ENCODE measurements at places on chromosomes 3 and 15.

DNA sequence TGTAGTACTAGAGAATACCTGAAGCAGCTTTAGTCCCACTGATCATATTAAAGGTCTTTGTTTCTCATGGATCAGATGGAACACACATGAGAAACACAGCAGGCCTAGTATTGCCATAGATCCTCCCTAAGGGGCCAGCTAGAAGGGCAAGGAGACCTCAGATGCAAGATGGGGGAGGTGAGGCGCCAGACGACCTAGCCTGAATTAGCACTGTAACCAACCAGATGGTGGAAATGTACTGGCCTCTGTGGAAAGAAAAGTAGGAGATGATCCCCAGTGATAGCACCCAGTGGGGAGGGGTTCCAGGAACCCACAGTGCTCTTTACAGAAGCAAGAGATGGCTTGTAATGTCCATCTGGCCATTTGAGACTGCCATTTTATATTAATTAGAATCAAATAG lies 138.2 kb upstream of the ZNF385D start:
- no peak for DNase-seq

- DNase-seq, result no peak
Observed at GRCh38 chr3:12409684-12410596, 74.3 kb upstream of the TSEN2 start.

DNA sequence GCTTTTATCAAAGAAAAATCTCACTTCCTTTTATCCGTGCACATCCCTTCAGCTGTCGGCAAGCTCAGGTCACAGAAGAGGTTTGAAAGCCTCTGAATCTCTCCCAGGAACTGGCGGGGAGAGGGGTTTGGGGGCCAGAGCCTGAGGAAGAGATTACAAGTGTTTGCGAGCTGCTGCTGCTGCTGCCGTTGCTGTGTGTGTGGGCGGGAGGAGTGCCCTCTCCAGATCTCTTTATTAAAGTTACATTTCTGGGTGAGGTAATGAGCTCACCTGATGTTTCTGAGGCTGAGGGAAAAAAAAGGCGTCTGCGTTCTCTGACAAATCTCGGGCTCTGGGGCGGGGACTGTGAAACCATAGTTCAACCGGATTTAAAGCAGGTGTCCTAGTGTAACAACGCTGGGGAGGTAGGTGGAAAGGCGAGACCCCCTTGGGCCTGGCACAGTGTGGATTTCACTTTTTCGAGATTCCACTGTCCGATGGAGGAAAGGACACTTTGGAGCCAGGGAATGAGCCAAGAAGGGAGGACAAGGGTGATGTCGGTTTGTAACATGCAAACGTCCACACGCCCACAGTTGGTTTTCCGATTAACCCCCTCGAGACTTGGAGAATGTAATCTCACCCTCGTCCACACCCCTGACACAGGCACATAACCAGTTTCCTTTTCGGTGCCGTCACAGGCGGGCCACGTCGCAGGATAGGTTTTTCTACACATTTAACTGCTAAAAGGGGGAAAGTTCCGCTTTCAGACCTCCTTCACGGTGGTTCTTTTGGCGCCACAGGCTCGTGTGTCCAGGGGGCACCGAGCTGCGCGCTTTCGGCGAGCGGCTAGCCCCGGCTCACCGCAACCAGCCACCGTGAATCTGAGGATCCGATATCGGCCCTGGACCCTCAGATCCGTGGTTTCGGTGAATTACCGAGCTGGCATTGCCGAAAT lies 2.1 kb downstream of the ALCAM start:
- DNase-seq, result no peak

DNA sequence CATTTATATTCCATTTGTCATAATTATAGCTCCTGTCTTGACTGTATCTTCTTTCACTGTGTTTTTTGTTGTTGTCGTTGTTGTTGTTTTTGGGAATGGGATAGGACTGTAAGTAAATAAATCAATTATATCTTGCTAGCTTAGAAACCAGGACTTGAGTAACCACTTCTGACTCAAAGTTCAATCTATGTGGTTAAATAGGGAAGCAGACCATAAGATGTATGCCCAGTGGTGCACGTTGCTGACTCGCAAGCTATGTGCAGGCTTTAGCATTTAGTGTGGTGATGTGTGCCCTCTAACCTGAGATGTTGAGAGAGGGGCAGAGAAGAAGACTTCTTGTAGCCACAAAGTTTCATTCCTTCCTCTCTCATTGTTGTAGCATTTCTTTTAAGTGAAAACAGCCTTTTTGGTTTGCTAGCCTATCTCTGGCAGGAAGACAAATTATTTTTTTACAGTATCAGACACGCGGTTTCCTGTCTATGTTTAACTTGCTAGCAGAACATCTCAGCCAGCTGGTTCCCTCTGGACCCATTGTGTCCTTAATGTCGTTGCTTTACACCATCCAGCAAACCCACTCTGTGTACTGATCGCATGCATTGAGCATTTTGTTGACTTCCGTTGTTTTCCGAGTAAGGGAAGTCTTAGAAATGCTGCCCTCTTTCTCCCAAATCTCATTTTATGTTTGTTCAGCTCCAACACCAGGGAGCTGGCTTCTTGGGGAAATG lies 52.1 kb downstream of the TGFBR2 start:
- DNase-seq, result no peak

GRCh38 chr3:73805435-73805834 lies 180.7 kb upstream of the PDZRN3 start:
- peak; percentile 6 for DNase-seq

GRCh38 chr15:70111203-70112073 lies 13.7 kb upstream of the TLE3 start:
- DNase-seq, result peak; percentile 81

DNA sequence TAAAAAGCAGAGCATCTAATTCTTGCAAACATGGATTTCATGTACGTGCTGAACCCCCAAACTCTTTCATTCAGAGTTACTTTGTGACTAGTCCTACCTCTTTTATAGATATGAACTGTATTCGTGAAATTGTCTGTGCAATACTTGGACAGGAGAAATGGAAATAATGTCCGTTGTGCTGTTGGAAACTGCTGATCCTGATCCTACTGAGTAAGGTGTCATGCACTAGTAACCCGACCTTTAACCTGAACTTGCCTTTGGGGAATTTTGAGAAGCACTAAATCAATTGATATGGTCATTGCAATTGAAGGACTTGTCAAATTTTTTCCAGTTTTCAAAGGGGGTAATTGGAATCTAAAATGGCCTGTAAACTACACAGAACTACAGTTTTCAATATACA lies 856.4 kb downstream of the ROBO1 start:
- no peak for DNase-seq

- DNase-seq, result no peak
Observed at GRCh38 chr15:46386356-46386755, 751.5 kb downstream of the SQOR start.

DNA sequence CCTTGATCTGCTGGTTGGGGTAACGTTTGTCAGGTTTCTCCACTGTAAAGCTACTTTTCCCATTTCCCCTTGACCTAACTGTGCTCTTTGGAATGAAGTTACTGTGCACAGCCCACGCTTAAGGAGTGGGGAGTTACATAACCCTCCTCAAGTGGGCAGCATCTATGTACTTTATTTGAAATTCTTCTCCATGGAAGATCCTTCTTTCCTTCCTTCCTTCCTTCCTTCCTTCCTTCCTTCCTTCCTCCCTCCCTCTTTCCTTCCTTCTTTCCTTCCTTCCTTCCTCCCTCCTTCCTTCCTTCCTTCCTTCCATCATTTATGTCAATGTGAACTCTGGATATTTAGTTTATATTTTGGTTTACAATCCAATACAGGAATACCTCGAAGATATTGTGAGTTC lies 77.1 kb upstream of the TRA2B start:
- DNase-seq, result no peak

GRCh38 chr3:45152307-45152706 lies 6.1 kb upstream of the CDCP1 start:
- no peak for DNase-seq

DNA sequence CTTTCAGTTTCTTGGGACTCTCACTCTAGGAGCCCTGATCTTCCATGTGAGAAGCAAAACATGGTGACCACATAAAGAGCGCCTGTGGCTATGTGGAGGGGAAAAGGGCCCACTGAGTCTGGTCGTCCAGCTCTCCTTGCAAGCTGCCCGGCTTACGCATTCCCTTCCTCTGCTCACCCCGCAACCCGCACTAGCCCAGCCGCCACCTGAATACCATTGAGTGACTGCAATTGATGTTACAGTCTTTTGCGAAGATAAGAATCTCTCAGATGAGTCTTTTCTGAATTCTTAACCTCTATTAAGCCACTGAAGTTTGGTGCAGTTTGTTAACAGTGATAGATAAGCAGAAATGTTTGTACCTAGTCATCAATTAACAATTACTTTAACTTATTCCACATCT lies 589.0 kb upstream of the DPPA4 start:
- no peak for DNase-seq

- DNase-seq, result no peak
Observed at GRCh38 chr15:97196048-97197014, 764.2 kb upstream of the ARRDC4 start.
